Activated T-cell treated with anti-CD3 and anti-CD28 coated beads, Interleukin-2, amount 50 U/mL, for 1 hour (primary cell): ENCODE measurements at places on chromosomes 11 and 22.

DNA sequence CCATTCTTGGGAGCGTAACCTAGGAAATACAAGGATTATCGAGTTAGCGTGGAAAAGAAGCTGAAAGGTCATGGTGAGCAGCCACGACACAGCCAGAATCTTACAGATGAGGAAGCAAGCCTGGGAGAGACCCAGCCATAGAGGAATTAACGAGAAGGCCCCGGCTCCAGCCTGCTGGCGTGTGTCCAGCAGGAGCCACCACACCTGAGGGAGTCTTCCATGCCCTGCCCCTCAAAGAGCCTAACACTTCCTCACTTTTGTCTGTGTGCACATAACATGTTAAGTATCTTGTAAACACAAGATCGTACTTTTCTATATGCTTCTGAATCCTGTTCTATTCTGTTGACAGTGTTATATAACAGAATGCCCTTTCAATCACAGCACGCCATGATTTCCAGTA is 18.1 kb downstream of the CECR2 start:
- no peak for DNase-seq

GRCh38 chr11:73317803-73318202 is 9.7 kb downstream of the ARHGEF17 start:
- DNase-seq, result no peak

GRCh38 chr22:36398601-36399471 is 11.1 kb upstream of the MYH9 start:
- DNase-seq, result no peak

DNA sequence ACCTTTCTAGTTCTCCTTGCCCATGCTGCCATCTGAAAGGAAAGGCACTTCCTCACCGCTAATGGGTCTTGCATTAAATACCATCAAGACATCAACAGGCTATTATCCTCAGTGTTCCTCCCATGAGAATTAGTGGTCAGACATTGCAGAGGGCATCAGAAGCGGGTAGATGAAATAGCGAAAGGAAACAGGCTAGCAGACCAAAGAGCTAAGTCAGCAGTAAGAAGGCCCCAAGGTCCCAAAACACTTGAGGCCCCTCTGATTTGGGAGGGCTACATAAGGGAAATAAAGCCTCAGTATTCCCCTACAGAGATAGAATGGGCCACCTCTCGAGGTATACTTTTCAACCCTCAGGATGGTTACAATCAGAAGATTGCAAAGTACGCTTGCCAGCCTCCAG is 12.9 kb downstream of the KCNJ11 start:
- no peak for DNase-seq

DNA sequence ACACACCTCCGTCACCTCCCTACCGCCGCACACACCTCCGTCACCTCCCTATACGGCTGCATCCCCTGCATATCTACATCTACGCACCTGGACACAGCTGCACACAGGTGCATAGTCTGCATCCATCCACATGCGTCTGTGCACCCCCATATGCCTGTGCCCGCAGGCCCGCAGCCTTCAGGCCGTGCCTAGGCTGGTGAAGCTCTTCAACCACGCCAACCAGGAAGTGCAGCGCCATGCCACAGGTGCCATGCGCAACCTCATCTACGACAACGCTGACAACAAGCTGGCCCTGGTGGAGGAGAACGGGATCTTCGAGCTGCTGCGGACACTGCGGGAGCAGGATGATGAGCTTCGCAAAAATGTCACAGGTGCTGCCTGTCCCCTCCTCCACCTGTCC is 4.8 kb downstream of the PKP3 start:
- no peak for DNase-seq

- DNase-seq, result no peak
Measured at GRCh38 chr11:57321388-57322255, 3.1 kb downstream of the TNKS1BP1 start.

- DNase-seq, result no peak
Measured at GRCh38 chr22:23984430-23984829, 4.5 kb downstream of the GSTT2 start.
